Sciatic nerve (tissue), 2 donors: ENCODE measurements at places on chromosomes 5 and 9. TPM values are rescaled to one million over a fixed set of nuclear protein-coding genes. Genes with fewer than 3 reads are reported as not detected.

DNA sequence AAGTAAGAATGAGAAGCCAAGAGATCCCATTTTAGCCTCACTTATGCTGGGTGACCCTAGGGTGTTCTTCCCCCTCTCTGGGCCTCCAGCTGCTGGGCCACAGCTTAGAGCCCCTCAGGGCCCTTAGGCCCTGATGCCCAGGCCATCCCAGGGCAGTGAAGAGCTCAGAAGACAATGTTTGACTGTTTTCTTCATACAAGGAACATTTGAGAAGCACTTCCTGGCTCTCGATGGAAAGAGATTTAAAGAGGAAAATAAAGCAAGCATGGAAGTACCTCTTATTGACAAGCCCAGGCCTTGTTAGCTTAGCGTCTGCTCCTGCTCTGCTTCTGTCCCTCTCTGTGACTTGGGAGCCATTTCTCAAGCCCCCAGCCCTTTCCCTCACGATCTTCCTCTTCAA is 165.9 kb upstream of the SMIM23 start:
- DNase-seq: no peak

DNA sequence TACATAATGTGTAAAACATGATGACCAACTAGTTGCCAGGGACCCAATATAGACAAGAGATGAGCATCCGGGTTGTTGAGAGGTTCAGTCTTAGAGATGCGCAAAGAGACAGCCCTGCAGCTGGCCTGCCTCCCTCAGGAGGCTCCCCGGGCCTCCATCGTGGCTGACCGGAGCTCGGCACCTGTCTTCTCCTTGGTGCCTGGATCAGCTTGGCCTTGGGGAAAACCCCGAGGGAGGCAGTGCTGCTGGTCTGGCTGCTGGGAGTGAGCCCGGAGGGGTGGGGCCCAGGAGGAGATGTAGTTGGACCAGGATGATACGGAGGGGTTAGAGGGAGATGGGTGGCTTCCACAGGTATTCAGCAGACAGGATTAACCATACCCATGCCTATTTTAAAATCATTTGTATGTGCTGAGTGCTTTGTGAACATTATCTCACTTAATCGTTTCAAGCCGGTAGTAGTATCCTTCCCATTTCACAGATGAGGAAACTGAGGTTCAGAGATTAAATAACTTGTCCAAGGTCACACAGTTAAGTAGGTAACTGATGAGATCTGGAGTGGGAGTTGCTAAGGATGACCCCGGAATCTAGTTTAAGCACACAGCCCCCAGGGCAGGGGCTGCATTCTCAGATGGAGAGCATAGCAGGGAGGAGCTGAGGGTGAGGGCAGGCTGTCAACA is 173.8 kb downstream of the COL23A1 start:
- no peak for DNase-seq

DNA sequence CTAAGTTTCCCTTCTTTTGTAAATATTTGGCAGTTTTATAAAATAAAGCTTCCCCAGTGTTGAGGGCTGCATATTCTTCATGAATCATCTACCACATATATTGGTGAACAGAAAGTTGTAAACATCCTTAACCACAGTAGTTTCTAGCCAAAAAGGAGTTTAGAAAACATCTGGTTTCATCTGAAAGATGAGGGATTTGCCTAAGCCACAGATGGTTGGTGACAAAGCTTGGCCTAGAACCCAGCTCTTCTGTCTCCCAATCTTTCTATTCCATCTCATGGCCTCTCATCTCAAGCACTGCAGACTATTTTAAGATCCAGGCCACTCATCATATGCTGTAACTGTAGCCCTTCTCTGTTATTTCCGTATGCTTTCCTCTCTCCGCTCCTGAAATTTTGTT is 232.3 kb upstream of the TRPM3 start:
- no peak for DNase-seq

DNA sequence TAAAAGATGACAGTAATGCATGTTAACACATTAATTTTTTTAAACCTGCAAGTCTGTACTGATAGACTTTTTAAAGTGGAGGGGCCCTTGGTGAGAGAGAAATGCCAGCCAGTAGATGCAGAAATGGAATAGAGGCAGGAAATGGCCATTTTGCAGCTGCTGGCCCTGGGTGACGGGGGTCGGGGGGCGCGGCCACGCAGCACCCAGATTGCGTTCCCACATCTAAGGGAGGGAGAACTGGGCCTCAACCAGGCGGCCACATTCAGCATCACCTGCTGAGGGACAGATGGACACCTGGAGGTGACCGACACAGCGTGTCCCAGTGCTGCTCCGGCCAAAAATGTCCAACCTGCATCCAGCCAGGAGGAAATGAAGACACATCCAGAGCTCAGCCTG is 6.3 kb upstream of the CLIC3 start:
- no peak for DNase-seq

GRCh38 chr5:90882448-90882847 is 323.9 kb downstream of the ADGRV1 start:
- DNase-seq: no peak

DNA sequence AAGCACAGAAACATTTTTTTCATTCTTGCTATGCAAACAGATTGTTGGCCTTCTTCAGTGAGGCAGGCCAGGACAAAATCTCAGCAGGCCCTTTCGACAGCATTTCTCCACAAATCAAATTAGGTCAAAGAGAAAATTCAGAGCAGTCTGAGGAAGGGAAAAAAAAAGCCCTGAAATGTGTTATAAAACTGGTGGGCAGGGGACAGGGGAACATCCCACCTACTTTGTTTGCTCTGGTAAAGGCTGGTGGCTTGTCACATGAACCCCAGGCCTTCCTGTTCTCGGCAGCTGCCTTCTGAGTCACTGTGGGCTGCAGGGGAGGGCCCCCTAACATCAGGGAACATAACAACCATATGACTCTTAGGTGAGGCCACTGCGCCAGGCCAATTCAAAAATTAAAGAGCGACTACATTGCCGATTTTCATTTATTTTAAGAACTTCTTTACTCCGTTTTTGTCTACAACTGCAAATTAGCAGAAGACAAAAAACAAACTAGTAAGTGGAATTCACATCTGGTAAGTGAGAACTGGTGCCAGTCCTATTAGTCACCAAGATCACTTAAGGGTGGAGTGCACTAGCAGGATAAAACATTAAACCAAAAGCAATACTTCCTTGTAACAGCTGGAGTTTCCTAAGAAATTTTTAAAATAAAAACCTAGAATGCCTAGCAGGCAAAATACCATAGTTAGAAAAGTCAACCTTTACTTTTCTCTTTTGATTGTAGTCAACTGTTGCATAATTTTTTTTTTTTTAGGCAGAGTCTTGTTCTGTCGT is 46.2 kb upstream of the DENND4C start:
- DNase-seq: peak; percentile 77

The TLN1 gene
- 411 TPM for total RNA-seq

The KLHL9 gene
- total RNA-seq: 26.3 TPM

The CTSL gene
- total RNA-seq: 162 TPM

The CBY3 gene
- total RNA-seq: not detected
